T-helper 2 cell (primary cell): ENCODE measurements at places on chromosomes 6 and 20.

DNA sequence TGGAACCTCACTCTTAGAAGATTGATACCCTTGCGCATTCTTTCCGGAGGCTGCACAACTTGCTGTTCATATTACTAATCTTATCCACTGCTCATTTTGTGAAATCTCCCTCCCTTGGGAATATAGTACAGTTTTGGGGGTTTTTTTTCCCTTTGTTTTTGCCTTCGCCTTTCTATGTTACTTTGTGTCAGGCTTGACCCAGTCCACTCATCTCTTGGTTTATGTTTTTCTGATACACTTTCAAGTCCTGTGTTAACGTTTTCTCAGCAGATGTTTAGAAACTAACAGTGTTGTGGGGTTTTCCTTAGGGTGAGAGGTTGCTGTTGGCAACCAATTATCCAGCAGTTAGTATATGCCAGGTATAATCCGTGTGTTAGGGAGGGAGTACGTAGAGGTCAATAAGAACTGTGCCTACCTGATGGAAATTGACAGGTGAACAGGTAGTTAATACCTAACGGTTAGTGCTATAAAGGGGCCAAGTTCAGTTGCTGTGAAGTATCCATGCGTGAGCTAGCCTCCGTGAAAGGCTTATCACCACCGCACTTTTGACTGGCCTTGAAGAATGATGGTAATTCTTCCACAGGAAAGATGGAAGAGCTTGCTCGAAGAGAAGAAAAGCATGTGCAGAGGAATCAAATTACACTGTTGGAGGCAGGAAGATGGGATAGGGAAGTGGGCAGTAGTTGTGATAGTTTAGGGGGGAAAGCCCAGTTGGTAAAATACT lies 1.4 kb downstream of the NFYA start:
- no peak for DNase-seq

GRCh38 chr6:130900913-130901312 lies 73.7 kb downstream of the SMLR1 start:
- no peak for DNase-seq

GRCh38 chr6:44624226-44624625 lies 236.7 kb downstream of the CDC5L start:
- DNase-seq = no peak

DNA sequence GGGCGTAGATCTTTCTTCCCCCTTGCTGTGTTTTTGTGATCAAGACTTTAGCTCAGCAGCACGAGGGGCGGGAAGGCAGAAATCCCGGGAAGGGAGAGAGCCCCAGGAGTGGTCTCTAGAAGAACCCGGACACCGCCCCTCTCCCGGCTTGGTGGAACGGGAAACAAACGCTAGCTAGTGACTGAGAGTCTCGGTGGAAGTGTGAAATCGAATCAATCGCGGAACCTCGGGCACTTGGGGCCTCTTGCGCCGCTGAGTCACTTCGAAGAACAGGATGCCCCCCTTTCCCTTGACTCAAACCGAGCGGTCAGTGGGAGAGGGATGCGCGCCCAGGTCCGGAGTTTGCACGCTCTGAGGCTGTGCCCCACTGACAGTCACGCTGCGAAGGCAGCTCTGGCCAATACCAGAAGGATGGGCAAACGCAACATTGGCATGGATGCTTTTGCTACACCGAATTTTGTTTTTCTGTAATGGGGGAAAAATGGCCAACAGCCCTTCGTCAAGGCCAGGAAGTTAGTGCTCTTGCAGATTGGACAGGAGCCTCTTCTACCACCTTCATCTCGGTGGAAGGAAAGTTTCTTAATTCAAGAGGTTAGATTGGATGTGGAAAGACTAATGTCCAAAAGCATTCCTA lies 1.6 kb upstream of the OLIG3 start:
- DNase-seq = no peak

DNA sequence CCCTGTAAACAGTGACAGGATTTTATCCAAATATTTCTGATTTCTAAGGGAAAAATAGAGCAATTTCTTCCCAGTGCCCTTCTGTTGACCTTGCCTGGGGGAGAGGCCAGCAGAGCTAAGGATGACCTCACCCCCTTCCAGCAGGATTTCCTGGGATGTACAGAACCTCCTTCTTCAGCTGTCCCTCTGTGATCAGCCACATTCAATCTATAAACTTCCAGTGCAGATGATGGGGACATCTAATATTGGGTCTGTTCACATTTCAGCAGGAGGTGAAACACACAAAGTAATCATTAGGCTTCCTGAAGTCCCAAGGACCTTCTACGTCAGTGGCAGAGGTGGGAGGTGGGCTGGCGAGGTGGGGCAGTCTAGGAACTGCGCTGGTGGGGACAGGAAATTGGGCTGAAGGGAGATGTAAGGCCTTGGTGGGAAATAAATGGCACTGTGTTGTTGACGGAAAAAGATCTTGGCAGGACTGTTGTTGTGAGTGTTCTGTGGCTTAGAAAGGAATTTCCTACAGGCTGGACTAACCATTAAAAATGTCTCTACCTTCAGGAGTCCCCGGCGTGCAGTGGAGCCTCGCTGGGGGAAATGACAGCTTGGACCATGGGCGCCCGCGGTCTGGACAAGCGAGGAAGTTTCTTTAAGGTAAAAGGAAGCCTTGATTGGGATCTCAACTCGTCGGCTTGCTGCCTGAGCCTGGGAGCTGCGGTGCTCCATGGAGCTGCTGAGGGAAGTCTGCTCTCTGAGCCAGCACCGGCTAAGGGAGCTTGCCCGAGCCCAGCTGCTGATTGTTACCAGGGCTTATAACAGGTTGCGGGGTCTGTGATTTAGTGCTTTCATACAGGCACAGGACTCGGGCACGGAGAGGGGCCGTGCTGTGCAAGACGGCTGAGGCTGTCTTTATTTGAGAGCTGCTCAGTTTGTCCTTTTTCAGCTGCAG lies 127.9 kb upstream of the NAA20 start:
- no peak for DNase-seq

- DNase-seq = no peak
These were observed 30.7 kb downstream of the ASIP start for GRCh38 chr20:34271956-34272355.

- DNase-seq = no peak
These were observed 63.8 kb upstream of the CD83 start for GRCh38 chr6:14053811-14054210.

GRCh38 chr6:168756009-168756634 lies 315.1 kb downstream of the SMOC2 start:
- no peak for DNase-seq

- no peak for DNase-seq
These were observed 366.7 kb downstream of the SYNE1 start for GRCh38 chr6:152270301-152270925.

DNA sequence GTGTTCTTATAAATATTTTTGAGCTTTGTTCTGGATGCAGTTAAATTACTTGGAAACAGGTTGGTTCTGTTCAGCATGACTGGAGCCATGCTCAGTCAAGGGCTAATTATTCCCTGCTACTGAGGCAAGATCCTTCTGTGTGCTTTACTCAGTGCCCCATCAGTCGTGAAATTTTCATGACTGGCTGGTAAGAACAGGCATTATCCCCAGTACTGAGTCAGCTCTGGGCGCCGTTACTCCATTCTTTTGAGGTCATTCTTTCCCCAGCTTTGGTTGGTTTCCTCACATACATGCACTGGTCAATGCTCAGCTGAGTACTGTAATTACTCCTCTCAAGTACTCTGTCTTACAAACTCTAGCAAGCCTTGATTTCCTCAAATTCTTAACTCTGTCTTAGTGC lies 71.3 kb downstream of the CDKAL1 start:
- DNase-seq = no peak

GRCh38 chr6:119542037-119542436 lies 192.5 kb upstream of the MAN1A1 start:
- no peak for DNase-seq

GRCh38 chr6:34360556-34360955 lies 31.9 kb downstream of the NUDT3 start:
- no peak for DNase-seq

DNA sequence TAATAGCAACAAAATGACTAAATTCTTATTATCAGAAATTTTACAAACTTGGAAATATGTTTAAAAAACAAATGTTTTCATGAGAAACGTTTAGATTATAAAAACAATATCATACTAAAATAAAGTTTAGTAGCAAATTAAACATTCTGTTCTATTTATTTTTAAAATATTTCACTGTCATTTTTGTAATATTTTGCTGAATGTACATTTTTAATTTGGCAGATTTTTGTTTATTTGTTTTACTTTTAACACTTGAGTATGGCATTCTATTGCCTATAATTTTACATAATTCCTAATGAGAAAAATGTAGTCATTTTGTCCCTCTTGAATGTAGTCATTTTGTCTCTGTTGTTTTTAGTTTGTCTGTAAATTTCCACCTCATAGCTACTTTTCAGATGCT lies 1400.2 kb downstream of the GRIK2 start:
- DNase-seq = no peak

DNA sequence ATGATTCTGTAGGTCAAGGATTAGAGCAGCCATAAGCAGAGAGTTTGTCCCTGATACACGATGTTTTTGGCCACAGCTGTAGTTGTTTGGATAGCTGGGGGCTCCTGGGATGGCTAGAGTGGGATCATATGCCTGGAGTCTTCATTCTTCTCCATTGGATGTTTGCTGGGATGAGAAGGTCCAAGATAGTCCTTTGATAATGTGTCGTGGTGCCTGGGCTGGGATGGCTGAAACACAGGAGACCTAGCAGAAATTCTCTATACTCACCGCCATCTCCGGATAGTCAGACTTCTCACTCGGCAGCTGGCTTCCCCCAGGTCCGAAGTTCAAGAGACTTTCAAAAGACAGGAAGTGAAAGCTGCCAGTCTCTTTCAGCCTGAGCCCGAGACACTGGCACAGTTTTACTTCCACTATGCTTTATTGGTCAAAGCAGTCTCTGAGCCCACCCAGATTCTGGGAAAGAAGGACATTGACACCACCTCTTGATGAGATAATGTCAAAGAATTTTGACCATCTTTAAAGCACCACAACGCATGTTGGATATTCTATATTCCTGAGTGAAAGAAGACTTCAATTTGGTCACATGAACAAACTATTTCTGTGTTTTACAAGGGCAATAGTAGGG lies 16.0 kb downstream of the MARCKS start:
- peak; percentile 48 for DNase-seq

- peak; percentile 97 for DNase-seq
These were observed 19.1 kb upstream of the HLA-DQB1 start for GRCh38 chr6:32685603-32686002.

DNA sequence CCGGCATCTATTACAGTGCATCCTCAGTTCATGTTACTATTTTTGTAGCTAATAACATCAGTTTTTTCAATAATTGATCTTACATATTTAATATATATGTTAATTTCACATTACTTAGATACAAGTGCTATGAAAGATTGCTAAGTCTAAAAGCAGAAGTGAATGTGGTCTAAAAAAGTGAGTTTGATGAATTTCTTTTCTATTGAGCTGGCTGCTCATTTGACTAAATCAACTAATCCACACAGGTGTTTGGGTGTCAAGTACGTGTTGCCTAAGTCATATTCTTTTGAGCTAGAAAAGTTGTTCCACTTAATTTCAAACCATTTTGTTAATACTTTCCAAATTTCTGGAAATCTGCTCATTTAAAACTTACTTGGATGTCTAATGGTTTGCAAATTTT lies 46.6 kb upstream of the EZR start:
- DNase-seq = no peak

DNA sequence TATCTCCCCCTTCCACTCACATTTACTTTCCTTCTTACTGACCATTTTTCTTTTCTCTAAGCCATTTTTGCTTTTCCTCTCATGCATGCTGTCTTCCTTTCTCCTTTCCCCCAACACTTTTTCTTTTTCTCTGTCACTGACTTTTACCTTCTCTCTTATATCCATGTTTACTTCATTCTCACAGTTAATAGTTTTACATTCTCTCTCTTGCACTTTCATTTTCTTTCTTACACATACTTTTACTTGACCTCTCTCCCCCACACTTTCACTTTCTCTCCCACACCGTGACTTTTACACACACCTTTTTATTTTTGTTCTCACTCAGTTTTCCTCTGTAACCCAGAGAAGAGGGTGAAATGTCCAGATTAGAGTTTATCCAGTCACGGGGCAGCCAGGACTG lies 636.3 kb downstream of the PTPRT start:
- DNase-seq = peak; percentile 5

GRCh38 chr6:3509336-3509735 lies 52.5 kb upstream of the SLC22A23 start:
- no peak for DNase-seq

- no peak for DNase-seq
These were observed 34.7 kb downstream of the EZR start for GRCh38 chr6:158784505-158784904.

GRCh38 chr20:48729538-48729937 lies 98.3 kb downstream of the PREX1 start:
- no peak for DNase-seq

GRCh38 chr6:45800911-45801310 lies 214.7 kb downstream of the CLIC5 start:
- no peak for DNase-seq

- no peak for DNase-seq
These were observed 78.5 kb downstream of the WDR27 start for GRCh38 chr6:169623343-169623742.

DNA sequence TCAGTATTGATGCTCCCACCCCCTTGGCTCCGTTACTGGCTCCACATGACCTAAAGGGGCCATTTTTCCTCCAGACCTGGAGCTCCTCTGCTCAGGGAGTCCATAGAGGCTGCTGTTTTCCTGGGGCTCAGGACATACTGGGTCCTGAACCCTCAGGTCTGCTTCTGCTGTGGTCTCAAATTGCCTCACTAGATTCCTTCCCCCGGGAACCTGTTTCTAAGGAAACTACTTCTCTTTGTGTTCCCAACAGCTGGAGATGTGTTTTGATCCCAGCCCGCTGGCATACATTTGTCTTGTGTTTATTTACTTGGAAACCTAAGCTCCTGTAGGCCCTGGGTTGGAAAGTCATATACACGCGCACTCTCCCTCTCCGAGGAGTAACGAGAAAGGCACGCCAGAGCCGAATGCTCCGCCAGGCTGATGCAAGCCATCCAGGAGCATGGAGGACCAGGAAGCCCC lies 222.8 kb downstream of the UST start:
- no peak for DNase-seq

- no peak for DNase-seq
These were observed 30.4 kb upstream of the FBXO30 start for GRCh38 chr6:145844933-145845540.

DNA sequence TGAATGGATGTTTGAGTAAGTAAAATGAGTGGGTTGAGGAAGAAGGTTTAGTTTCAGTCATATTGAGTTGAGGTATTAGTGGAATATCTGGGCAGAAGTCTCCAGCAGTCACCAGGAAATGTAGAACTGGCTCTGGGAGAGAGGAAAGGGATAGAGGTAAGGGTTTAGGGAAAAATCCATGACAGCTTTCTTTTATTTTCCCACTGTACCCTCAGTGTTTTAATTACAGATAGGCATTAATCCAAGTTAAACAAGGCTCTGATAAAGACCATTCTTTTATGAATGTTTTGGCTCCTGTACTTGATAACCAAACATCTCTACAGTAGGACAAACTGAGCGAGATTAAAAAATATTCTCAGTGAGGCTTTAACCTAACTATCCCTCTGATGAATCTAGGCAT lies 318.4 kb upstream of the SYNCRIP start:
- no peak for DNase-seq
